ENCODE measurements at places on chromosomes 6 and 20.
A peak's percentile ranks its signal among the peaks of the same experiment; 100 is the strongest.

DNA sequence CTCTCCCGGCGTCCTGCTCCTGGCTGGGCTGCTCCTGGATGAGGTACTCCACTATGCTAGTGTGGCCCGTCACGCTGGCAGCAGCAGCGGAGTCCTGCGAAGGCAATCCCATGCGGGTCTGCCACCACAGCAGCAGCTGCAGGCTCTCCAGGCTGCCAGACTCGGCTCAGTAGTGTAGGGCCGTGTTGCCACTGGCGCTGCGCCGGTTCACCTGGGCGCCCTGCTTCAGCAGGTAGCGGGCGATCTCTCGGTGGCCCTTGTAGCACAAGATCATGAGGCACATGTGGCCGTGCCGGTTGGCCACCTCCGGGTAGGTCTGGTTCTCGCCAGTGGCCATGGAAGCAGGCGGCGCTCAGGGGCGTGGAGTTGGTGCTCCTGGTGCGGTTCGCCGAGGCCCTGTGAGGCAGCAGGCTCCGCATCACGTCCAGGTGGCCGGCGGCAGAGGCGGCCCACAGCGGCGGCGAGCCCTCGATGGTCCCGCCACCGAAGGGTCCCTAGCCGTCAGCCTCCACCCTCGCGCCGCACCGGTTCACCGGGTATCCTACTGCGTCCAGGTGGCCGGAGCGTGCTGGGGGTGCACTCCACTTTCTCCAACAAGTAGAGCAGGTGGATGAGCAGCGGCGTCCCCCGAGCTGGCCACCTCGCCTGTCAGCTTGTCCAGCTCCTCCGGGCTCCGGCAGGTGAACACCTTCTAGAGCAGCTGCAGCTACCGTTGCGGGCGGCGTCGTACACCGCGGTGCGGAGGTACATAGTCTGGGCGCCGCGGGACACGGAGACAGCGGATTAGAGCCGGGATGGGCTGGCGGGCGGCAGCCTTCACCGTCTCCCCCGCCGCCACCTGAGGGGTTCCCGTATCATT, 19.8 kb downstream of the RFPL4B start:
- no peak for DNase-seq

- no peak for DNase-seq
Observed at GRCh38 chr20:61316346-61316745, 64.3 kb downstream of the CDH4 start.

DNA sequence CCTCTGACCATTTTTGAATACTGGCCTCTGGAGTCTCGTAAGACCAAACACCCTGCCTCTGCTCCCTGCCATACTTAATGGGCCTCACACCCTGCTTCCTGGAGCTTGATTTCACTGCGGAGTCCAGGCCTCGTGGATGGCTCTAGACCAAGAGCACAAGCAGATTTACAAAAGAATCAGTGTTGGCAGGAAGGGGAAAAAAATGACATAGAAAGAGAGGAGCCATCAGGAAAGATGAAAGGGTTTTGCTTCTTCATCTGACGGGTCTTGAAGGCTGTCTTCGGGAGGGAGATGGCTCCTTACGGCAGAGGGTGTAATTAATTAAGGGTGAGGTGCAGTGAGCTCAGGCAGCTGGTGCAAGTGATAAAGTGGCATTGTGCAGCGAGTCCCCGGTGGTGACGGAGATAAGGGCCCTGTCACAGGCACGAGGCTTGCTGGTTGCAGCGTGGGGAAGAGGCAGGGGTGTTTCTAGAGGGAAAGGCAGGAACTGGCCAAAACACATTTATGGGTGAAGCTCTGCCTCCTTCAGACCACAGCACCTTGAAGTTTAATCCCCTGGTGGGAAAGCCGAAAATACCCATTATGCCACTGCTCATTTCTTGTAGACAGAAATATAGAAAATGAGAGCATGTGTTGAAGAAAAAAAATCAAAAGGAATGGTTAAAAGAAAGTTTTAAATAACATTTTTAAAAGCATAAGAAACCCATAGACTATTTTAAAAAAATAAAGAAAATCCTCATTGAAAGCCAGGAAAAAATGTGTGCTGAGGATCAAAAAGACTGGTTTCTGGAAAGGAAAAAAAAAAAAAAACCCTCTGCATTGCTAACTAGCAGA, 128.6 kb upstream of the LRFN2 start:
- no peak for DNase-seq

DNA sequence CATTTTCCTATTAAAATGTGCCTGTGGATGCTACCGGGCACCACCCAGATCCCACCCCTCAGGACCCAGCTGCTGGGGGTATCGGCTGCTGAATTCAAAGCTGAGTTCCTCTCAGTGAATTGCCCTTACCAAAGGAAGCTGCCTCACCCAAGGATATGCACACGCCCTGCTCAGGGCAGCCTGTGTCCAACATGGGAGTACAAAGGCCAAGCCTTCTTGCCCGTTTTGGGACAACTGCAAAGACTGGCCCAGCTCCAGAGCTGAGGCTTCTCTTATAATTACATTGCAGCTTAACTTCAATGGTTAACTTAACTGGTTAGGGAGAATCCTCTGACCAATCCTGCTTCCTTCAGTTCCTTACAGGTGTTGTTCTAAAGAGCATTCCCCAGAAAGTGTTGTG, 19.8 kb upstream of the FANCE start:
- no peak for DNase-seq

GRCh38 chr6:108446629-108447150, 114.0 kb upstream of the FOXO3 start:
- no peak for DNase-seq

DNA sequence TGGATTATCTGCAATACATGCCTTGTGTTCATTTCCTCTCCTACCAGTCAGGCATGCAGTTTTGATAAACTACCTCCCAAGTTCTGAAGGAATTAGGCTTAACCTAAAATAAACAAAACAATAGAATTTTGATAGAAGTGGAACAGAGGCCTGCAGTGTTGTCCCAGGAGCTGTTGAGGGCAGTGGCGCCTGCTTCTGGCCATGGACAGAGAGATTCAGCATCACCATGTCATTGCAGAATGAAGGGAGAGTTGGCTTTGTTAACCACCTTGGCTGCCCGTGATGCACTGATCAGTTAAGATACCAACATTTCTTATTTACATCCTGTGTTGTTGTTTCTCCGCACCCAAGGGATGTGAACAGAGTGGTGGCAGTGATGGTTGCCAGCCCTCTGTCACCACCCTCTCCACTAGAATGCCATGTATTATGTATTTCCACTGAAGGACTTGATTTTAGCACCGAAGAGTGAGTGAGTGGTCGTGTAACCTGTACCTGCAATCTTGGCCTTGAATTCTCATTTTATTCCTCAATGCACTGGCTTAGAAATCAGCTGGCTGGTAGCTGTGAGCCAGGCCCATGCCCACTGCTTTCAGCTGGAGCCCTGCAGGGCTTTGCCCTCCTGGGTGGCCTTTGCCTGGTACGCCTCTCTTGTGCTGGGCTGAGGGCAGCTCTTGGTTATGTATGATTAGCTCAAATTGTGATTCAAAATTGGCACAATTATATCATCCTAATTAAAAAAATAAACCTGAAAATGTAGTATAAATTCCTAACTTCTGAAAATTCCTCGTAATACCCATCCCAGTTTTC, 56.5 kb downstream of the SHLD1 start:
- peak; percentile 34 for DNase-seq

DNA sequence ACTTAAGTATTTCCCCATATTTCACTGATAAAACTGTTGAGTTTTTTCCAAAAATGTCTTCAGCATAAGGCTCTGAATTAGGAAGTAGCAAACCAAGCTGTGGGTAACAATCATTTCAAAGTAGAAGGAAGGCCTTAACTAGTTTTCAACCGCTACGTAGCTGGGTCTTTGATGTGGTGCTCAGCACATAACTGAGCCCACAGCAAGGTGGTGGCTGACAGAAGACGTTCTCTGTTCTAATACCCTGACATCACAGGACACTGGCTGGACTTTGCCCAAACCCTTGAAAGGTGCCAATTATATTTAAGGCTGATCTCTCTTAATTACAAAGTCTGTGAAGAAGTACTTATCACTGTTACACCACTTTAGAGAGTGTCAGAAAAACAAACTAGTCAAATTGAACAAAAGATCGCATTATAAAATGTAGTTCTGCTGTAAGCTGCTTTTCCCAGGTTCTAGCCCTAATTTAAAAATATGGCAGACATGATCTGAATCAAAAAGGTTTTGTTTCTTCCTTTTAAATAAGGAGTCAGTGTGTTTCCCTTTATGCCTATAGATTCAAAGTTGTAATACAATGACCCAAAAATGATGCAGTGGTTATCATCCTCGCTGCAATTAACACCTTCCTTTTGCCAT, 26.7 kb downstream of the MAN1A1 start:
- no peak for DNase-seq

DNA sequence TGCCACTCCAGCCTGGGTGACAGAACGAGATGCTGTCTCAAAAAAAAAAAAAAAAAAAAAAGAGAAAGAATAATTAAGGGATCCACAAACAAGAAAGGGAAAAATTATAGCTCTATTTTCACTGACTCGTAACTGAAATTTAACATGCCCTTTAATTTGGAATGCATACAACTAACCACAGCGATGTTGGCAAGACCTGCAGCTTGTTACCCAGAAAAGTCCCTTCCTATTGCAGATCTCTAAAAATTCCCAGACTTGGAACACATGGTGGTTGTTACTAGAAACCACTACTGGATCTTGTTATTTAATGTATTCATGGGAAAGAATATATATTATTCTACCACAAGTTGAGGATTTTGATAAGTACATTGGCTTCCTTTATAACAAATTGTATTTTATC, 27.8 kb upstream of the SMIM28 start:
- no peak for DNase-seq

DNA sequence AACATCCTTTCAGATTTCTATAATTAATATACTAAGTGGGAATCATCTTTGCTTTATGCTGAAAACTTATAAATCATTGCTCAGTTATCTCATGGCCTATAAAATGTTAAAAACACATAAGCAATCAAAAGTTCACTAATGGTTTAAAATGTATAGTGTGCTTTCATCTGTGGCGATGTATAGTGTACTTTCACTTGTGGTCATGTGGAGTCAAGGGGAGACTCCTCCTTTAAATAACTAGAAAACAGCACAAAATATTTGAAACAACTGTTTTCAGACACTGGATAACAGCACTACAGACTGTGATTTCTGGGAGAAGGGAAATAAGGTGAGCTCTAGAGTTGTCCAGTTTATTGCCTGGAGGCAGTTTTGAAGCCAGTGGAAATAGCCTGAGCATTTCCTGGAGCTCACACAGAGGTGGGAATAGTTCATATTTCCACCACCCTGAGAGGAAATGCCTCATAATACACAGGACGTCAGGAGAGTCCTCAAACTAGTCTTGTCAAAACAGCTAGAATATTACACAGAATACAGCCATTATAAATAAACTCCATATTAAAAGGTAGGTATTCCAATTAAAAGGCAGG, 89.4 kb downstream of the CEP162 start:
- no peak for DNase-seq

DNA sequence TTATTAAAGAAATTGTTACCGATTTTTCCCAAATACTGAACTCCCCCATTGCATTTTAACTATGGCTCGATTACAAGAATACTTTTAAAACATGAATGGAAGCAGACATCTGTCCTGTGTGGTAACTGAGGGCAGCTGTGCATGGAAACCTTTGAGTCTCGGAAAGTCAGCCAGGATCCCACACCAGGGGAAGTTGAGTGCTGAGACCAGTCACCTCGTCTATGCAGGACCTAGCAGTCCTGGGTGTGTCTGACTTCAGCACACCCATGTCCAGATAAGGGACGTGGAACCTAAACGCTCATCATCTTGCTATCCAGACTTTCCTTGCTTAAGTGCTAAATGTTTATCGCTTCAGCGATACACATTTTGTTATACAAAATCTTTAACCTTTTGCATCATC, 6.1 kb downstream of the RIN2 start:
- DNase-seq: no peak

DNA sequence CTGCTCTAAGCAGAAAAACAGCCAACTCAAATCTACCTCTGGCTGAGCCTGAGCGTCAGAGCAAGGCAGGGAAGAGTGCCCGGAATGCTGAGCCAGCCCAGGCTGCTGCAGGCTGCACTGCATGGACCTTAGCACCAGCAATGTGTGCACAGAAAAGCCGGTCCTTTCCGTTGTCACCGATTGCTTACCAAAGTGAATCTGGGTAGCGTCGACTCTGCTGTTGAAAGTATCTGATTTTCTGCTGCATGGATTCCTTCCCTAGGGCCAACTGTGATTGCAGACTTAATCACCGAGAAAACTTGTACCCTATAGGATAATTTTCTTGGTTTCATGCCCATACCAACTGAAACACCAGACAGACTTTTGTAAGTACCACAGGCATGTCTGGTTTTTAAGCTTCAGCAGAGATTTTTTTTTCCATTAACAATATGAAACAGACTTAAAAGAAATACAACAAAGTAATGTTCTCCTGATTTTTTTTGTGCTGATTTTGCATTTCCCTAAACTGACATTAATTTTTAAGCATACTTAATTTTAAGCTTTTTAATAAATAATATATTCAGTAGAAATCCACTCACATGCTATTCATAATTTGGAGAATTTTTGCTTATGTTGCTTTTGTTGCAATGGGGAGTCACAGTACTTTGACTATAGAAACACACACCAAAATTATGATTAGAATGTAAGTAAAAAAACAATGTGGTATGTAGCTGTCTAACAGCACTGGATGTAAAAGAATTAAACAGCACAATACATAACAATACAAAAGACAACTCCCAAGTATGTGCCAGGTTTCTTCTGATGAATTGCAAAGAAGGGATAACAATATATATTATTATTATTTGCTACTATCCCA, 218.0 kb downstream of the THBS2 start:
- no peak for DNase-seq

- no peak for DNase-seq
Observed at GRCh38 chr6:130233330-130233729, 10.6 kb upstream of the SAMD3 start.

DNA sequence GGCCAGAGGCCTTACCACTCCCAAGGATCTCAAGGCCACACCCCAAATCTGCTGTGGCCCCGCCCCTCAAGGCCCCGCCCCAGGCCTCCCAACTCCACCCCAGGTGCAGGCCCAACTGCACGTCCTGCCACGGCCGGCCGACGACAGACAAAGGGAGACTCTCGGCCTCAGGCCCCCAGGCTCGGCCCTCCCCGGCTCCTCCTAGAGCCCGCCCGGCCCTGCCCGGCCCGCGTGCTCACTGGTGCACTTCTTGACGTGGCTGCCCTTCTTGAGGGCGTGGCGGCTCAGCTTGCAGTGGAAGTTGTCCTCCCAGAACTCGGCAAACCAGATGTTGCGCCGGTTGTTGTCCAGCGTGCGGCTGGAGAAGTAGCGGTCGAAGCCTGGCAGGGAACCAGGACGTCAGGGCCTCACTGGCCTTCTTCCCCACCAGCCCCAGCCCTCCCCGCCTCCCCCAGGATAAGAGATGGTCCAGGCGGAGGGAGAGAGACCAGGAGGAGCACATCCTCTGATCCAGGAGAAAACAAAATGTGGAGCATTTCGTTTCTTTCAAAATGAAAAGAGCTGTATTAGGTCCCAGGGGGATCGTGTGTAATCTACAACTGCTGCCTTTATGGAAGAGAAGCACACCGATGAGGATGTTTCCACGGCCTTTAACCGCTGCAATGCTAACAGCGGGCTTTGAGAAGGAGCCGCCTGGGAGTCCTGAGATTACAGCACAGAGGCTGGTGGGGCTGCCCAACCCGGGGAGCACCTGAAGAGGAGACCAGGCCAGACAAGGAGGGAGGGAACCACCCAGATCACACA, 89.4 kb downstream of the GRM4 start:
- DNase-seq: peak; percentile 27

- no peak for DNase-seq
Observed at GRCh38 chr6:56514395-56514794, 128.3 kb downstream of the DST start.

GRCh38 chr20:16709017-16709416, 20.8 kb upstream of the SNRPB2 start:
- no peak for DNase-seq

- DNase-seq: no peak
Observed at GRCh38 chr6:158572653-158573541, 13.0 kb downstream of the TMEM181 start.

GRCh38 chr6:158560836-158561320, 987 bp downstream of the TMEM181 start:
- no peak for DNase-seq
